ENCODE measurements at places on chromosomes 12 and 14.

- no peak for DNase-seq
Measured at GRCh38 chr12:63496654-63497053, 171.6 kb downstream of the DPY19L2 start.

- DNase-seq, result no peak
Measured at GRCh38 chr12:98456576-98457573, 58.5 kb upstream of the TMPO start.

GRCh38 chr12:67942724-67943123 is 46.5 kb upstream of the IFNG-AS1 start:
- no peak for DNase-seq

DNA sequence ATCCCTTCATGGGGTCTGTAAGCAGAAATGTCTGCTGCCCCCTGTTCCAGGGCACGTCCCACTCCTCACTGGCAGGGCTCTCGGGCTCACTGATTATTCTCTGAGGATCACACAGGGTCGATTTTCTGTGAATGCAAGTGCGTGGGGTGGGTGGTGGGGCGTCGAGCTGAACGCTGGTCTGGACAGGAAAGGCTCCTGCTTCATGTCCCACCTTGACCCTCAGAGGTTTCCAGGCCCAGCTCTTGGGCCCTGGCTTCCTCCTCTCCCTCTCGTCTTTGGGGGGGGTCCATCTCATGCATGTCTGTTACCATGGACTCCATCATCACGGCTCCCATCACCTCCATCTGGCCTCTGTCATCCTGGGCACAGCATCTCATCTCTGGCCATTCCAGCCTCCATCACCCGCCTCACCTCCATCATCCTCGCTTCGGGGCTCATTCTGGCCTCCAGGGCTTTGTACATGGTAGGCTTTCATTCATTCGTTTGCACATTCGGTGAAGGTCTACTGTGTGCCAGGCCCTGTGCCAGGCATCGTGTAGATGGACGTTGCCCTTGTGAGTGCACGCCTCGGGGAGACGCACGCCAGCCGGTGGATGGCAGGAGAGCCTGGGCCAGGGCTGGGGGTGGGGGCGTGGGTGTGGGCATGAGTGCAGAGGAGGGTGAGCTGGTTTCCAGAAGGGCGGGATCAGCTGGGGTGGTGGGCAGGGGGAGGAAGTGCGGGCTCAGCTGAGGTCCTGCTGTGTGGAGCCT is 34.7 kb downstream of the RTL1 start:
- DNase-seq, result no peak

- no peak for DNase-seq
Measured at GRCh38 chr12:123131879-123132402, 18.9 kb downstream of the PITPNM2 start.

DNA sequence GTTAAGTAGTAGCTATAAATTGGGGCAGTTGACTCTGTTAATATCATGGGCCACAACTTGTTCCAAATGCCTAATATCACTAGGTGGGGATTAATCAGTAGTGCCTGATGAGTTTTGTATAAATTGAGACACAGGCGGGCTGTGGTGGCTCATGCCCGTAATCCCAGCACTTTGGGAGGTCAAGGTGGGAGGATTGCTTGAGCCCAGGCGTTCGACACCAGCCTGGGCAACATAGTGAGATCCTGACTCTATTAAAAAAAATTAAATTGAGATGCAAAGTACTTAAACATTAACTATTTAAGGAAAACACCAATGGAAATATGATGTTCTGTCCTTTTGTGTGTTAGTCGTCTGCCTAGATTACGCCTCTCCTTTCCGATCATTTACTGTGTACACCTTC is 9.0 kb downstream of the PAPOLA start:
- DNase-seq, result no peak
